ENCODE measurements at places on chromosomes 13 and 19.

- H3K27ac ChIP-seq: no peak overlapping the region
- no peak for ATAC-seq
- no peak overlapping the region for H3K4me3 ChIP-seq
- peaks cover 9% of the 10 kb centered on the region for H3K36me3 ChIP-seq
- peaks cover 4% of the 10 kb centered on the region for H3K4me1 ChIP-seq
These were observed 14.7 kb downstream of the SPC24 start for GRCh38 chr19:11140896-11141295.

- peaks cover 22% of the 10 kb centered on the region for H3K27me3 ChIP-seq
- H3K36me3 ChIP-seq: no peaks in the 10 kb centered on the region
- no peaks in the 10 kb centered on the region for H3K4me1 ChIP-seq
- H3K4me3 ChIP-seq: no peak overlapping the region
These were observed 231.6 kb upstream of the IRS2 start for GRCh38 chr13:110018009-110018408.

DNA sequence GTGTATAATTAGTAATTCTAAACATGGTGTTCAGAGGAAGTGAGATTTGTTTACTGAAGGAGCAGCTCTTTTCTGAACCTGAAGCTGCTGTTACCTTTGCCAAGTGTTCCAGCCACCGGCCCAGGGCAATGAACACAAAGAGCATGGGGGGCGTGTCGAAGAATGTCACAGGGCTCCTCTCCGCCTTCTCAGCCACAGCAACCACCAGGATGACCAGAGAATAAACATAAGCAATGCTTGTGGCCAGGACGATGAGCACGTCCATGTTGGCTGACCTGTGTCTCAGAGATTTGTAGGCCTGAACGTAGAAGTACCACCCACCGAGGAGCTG is 53.1 kb downstream of the ATP7B start:
- no peaks in the 10 kb centered on the region for H3K36me3 ChIP-seq
- no peaks in the 10 kb centered on the region for H3K27me3 ChIP-seq
- ATAC-seq: no peak
- no peak overlapping the region for H3K27ac ChIP-seq

DNA sequence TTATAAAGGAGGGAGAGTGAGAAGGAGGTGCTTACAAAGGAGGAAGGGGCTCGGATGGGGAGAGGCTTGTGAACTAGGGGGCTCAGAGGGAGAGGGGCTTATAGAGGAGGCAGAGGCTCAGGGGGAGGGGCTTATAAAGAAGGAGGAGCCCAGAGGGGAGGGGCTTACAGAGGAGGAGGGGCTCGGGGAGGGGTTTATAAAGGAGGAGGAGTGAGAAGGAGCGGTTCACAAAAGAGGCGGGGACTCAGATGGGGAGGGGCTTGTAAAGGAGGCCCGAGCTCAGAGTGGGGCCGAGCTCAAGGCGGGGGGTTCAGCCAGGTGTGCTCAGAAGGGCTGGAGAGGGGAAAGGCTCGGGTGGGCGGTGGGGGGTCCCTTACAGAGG is 500 bp downstream of the SMIM24 start:
- no peak overlapping the region for H3K27ac ChIP-seq
- no peak for ATAC-seq
- no peaks in the 10 kb centered on the region for H3K27me3 ChIP-seq
- H3K4me1 ChIP-seq: peaks cover 7% of the 10 kb centered on the region
- H3K4me3 ChIP-seq: no peak overlapping the region

DNA sequence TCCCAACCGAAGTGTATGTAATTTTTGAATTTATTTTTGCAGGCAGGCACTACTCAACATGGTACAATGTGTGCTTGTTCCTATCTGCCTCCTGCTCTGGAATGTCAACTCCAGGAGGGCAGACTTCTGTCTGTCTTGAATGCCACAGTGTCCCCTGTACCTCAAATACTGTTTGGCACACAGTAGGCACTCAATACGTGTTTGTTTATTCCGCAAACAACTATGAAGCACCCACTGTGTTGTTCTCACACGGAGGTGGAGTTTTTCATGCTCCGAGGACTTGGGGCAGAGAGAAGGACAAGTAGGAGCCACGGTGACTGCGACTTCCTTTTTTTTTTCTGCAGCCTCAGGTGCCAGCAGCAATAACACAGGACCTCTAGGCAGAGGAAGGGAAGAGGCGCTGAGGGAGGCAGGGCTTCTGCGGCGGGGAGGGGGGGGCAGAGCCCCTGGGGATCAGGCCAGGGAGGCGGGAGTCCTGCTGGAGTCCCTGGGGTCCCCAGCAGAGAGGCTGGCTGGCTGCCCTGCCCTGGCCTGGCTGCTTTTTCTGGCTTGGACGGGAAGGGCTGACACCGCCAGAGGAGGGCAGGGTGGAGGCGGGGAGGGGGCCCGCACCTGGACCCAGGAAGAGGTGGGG is 29.3 kb upstream of the TNFAIP8L1 start:
- peaks cover 18% of the 10 kb centered on the region for H3K27me3 ChIP-seq
- H3K4me3 ChIP-seq: no peak overlapping the region
- no peaks in the 10 kb centered on the region for H3K4me1 ChIP-seq

DNA sequence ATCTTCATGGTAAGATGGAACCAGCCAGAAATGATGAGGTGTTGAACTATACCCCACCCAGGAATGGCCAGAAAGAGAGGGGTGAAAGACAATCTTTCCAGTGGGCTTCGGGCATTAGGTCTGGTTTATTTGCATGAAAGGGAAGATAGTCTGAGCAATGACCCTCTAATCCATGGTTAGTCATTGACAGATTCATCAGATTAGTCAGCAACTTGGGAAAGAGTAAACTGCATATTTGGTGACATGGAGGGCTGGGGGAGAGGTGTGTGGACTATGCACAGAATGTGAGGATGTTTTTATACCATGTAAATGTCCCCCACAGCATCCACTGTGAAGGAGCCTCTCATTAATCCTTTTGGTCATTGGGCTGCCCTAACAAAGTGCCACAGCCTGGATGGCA is 30.1 kb upstream of the USP12 start:
- no peaks in the 10 kb centered on the region for H3K27me3 ChIP-seq
- no peaks in the 10 kb centered on the region for H3K36me3 ChIP-seq
- H3K27ac ChIP-seq: no peak overlapping the region
- no peak for ATAC-seq

GRCh38 chr13:40333226-40333625 is 333.2 kb downstream of the FOXO1 start:
- no peaks in the 10 kb centered on the region for H3K36me3 ChIP-seq
- no peaks in the 10 kb centered on the region for H3K27me3 ChIP-seq
- H3K4me3 ChIP-seq: no peak overlapping the region

DNA sequence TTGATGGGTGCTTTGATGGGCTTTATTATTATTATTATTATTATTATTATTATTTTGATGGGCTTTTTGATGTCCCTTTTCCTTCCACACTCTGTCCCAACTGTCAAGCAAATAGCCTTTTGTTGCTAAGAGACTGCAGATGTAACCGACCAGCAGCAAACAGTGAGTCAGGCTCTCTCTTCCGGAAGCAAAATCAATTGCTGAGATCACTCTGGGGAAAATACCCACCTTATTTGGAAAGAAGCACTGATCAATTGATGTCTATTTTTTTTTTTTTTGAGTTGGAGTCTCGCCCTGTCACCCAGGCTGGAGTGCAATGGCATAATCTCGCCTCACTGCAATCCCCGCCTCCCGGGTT is 2.9 kb downstream of the LDLR start:
- peak overlapping the region; percentile 98 for H3K27ac ChIP-seq
- peak; percentile 37 for ATAC-seq
- H3K4me1 ChIP-seq: peaks cover 15% of the 10 kb centered on the region
- no peaks in the 10 kb centered on the region for H3K27me3 ChIP-seq
- H3K4me3 ChIP-seq: peak overlapping the region; percentile 90

DNA sequence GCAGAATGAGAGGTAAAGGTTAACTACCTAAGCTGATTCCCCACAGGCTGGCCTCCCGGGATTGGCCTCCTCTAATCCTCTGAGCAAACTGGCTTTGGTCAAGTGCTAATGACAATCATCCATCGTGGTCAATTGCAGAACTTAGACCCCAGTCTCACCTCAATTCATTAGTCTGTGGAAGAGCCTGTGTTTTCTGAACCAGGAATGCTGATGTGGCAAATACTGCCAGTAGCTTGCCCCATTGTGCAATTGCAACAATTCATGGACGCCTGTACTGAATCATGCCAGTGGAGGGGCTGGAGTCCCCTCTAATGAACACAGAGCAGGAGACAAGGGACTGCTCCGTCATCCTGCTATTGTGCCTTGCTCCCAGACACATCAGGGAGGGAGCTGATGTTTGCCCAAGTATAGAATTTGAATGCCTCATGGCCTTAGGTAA is 1256.5 kb downstream of the EFNB2 start:
- H3K36me3 ChIP-seq: no peaks in the 10 kb centered on the region
- H3K27ac ChIP-seq: no peak overlapping the region
- ATAC-seq: no peak
- H3K27me3 ChIP-seq: peaks cover 3% of the 10 kb centered on the region

- no peaks in the 10 kb centered on the region for H3K27me3 ChIP-seq
- ATAC-seq: no peak
- H3K36me3 ChIP-seq: no peaks in the 10 kb centered on the region
These were observed 46.7 kb upstream of the UBL3 start for GRCh38 chr13:29897102-29897501.

DNA sequence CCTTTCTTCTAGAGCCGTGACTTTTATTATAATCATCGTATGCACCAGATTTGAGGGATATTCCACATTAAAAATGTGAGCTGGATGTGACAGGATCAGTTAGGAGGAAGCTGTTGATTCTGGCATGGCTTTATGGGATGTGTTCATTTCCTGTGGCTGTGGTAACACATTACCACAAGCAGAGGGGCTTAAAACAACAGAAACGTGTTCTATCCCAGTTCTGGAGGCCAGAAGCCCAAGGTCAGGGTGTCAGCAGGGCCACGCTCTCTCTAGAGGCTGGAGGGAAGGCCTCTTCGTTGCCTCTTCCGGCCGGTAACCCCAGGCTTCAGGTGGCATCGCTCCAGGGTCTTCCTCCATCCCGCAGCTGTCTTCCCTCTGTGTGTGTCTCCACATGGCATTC is 14.5 kb downstream of the MED25 start:
- H3K4me3 ChIP-seq: no peak overlapping the region
- no peak for ATAC-seq
- H3K36me3 ChIP-seq: peaks cover 49% of the 10 kb centered on the region

- no peaks in the 10 kb centered on the region for H3K36me3 ChIP-seq
- H3K27ac ChIP-seq: no peak overlapping the region
- no peak for ATAC-seq
- no peaks in the 10 kb centered on the region for H3K27me3 ChIP-seq
These were observed 991.6 kb upstream of the SLC10A2 start for GRCh38 chr13:104057861-104058260.
